ENCODE measurements at places on chromosomes 5 and 9.

- DNase-seq: no peak
Observed at GRCh38 chr9:34475097-34475496, 16.5 kb downstream of the DNAI1 start.

GRCh38 chr9:70136632-70137031 is 93.0 kb downstream of the MAMDC2 start:
- no peak for DNase-seq

DNA sequence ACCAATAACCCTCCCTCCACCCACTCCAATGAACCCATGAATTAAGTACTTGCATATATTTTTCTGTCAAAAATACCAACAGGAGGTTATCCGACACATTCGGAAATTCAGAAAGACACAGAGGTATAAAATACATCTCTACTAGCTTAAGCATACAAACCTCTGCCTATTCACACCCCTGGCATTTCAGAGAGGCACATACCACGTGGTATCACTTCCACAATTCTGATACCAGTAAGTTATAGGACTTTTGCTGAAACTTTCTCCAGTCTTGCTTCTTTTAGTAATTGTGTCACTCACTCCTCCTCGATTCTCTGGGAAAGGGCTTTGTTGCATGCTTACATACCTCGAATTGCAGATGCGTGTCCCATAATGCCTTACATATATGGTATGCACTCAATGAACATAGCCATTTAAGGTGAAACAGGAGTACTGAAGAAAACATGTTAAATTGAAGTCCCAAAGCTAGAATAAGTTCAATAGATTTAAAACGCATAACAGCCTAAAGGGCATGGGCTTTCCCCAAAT is 58.1 kb downstream of the TLE1 start:
- no peak for DNase-seq

DNA sequence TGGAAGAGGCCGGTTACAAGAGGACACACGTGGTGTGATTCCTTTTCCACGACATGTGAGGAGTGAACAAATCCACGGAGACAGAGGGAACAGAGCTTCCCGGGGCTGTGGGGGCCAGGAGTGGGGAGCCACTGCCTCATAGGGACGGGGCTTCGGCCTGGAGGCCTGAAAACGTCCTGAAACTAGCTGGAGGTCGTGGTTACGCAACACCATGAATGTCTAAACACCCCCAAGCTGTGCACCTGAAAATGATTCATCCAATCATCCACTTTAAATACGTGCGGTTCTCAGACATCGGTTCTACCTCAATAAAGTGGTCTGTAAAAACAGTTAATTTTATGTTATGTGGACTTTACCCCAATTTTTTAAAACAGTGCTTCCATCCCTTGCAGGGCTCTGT is 65.3 kb upstream of the PPP1R26 start:
- no peak for DNase-seq

DNA sequence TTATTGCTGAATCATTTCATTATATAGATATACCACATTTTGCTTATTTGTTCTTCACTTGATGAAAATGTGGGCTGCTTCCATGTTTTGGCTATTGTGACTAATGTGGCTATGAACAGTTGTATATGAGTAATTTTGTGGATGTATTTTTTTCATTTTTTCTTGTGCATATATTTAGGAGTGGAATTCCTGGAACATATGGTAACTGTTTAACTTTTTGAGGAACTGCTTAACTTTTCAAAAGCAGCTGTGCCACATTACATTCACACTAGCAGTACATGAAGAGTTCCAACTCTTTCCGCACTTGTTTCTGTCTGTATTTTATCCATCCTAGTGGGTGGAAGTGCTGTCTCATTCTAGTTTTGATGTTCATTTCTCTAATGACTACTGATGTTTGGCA is 67.8 kb downstream of the JAK2 start:
- no peak for DNase-seq

DNA sequence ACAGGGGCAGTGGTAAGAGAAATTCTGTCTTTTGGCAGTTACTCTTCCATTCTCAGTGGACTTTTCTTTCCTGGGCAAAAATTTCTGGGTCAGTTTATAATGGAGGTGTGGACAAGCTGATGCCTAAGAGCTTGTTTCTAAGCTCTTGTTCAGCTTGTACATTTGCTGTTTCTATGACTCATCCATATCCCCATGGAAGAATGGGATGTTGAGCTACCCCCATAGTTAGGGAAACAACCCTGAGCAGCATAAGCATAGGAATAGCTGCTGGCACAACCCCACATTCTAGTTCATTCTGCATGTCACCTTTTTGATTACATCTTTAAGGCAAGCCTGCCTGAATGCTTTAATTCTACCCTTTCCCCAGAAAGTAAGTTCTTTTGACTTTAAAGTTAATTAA is 173.3 kb downstream of the PSAT1 start:
- no peak for DNase-seq

GRCh38 chr9:85533538-85533937 is 208.2 kb downstream of the AGTPBP1 start:
- DNase-seq: no peak

DNA sequence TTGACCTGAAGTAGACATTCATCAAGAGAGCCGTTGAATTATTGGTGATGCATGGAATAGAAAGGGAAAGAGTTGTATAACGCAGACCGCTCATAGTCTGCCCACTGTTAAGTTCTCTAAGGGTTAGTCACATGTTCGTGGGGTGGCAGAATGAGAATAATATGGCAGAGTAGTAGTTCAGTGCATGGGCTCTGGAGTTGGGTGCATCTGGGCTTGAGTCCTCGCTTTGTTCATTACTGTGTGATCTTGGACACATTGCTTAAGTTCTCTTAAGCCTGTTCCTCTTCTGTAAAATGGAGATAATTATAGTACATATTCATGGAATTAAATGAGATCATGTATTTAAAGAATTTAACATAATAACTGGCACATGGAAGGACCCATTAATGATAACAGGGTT is 23.6 kb downstream of the TNPO1 start:
- no peak for DNase-seq

DNA sequence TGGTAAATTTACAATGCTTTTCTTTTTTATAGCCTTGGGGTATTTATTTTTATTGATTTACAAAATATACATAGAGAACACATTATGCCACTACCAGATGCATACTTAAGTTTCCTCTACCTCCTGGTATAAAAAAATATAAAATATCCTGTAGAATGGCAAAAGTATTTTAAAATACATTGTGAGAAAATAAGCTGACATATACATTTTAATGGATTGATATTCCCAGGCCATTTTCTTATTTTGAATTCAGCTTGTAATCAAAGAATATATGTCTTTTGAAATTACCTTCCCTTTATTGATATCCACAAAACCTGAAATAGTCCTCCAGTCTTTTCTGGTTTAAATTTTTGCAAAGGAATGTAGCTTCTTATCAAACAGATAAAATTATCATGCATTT is 923.9 kb downstream of the CDH18 start:
- DNase-seq: no peak

- DNase-seq: no peak
Observed at GRCh38 chr9:88179062-88179521, 40.8 kb upstream of the SPATA31C2 start.

GRCh38 chr9:134420974-134421432 is 94.7 kb downstream of the RXRA start:
- DNase-seq: no peak

DNA sequence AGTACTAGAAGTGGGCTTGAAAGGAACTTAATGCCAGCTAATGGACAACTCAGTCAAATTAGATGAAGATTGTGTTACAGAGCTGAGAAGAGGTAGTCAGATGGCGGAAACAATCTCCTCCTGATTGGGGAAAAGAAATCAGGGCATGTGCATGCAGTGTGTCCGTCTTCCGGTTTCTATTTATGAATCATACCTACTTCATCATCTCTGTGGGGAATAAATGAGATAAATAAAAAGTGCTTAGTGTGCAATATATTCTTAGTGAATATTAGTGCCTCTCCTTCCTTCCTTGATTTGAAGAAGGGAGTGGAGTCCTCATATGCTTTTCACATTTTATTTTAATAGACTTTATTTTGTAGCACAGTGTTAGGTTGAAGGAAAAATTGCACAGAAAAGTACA is 108.7 kb upstream of the NFIL3 start:
- DNase-seq: no peak

DNA sequence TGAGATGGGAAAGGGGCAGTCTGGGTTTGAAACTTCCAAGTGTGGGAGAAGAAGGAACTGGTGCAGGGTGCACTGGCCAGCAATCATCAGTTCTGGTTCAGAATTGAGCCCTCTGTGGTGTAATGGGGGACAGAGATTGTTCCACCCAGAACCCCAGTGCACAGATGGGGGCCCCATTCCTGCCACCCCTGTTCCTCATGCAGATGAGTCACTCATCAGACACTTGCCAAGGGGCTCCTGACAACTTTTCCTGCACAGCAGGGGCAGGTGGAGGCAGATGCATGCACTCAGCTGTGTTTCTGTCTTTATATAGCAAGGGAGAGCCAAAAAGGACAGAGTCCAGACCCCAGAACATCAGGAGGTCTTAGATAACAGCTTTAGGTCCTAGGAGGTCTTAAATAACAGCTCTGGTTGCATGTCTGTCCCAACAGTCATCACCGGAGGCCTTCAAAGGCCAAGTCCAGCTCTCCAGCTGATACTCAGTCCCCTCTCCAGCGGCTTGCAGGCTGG is 252.9 kb downstream of the HSPA4 start:
- no peak for DNase-seq

DNA sequence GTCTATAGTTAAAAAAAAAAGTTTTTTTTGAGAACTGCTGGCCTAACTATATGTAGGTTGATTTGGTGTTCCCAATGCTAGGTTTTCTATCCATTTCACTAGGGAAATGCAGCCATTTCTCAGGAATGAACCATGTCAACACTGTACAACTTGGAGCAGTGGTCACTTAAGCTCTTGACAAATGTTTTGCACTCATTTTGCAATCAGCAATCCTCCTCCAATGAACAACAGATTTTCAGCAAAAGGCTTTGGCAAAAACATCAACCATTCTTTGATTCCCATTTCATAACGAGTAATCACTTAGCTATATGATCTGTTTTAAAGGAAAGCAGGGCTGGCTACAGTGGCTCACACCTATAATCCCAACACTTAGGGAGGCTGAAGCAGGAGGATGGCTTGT is 17.9 kb downstream of the STRBP start:
- DNase-seq: no peak

All from GDM1 (cell line).